ENCODE measurements at places on chromosomes 3 and 15. TPM values are rescaled to one million over a fixed set of nuclear protein-coding genes. Genes with fewer than 3 reads are reported as not detected.

- DNase-seq, result peak; percentile 48
Measured at GRCh38 chr15:74868059-74868458, 5.1 kb downstream of the SCAMP2 start.

Gene PRRT3
- 0.46 TPM for total RNA-seq

DNA sequence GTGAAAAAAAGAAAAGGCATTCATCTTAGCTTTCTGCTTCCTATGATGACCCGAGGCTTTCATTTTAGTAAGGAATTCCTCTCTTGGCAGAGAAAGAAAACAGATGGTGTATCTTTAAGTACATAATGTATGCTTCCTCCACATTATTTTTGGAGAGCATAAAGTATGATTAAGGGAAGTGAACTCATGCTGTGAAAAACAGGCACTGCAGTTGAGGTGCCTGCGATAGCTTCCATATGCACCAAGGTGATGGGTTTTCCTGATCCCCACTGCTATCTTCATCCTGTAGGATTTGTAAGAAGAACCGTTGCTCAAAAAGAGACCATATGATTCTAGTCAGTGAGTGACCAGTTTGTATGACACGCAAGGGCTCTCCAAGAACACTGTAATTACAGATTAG is 411.5 kb upstream of the MCTP2 start:
- no peak for DNase-seq

- no peak for DNase-seq
Measured at GRCh38 chr15:70956201-70956995, 63.8 kb downstream of the LRRC49 start.

DNA sequence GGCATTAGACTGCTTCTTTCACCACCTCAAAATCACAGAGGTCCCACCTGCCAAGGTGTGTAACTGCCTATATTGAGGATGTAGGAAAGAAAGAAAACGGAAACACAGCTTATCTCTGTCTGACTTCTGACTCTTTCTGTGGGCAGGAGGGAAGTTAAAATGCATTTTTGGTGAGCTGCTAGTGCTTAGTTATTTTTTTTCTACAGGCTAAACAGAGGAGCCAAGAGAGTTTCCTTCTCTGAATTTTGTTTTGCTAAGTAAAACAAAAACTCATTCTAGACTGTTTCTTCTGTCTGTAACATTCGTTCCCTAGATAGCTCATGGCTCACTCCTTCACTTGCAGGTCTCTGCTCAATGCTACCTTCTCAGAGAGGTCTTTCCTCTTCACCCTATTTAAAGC is 18.8 kb upstream of the AMOTL2 start:
- DNase-seq, result no peak

Gene CLDN1
- not detected for total RNA-seq

Gene CCR3
- not detected for total RNA-seq

DNA sequence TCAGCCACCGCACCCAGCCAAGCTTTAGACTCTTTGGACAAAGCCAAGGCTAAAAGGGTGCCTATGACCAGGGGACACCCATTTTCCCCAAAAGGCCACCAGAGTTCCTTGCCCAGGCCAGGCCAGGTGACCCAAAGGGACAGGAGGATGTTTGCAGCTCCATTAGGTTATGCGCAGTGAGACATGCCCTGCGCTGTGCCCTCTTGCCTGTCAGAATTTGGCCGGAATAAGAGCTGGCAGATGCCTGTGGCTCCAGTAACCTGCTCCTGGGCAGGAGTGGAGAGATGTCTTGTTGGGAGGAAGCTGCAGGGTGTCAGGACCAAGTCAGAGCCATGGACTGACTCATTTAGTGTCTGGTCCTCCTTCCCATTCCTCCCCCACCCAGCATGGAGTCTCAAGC is 20.5 kb downstream of the DNASE1L3 start:
- no peak for DNase-seq

Gene PAQR9
- total RNA-seq, result 10.6 TPM

GRCh38 chr3:100419406-100419805 is 18.1 kb downstream of the LNP1 start:
- no peak for DNase-seq

GRCh38 chr3:151203051-151203420 is at the start of gene GPR171:
TSS of gene GPR171 (minus strand) at chr3:151203216. CDS start at chr3:151199386, 3,830 bp downstream.
- no peak for DNase-seq

- no peak for DNase-seq
Measured at GRCh38 chr3:45088543-45089358, 57.4 kb downstream of the CDCP1 start.

DNA sequence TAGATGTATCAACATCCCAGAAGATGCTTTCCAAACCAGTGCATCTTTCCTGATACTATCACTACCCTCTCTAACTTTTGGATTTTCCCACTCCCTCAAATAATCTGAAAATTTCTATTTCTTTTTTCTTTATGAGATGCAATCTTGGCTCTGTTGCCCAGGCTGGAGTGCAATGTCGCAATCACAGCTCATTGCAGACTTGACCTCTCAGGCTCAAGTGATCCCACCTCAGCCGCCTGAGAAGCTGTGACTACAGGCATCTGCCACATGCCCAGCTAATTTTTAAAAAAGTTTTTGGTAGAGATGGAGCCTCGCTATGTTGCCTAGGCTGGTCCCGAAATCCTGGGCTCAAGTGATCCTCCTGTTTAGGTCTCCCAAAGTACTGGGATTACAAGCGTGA is 239.7 kb downstream of the SUCLG2 start:
- no peak for DNase-seq

DNA sequence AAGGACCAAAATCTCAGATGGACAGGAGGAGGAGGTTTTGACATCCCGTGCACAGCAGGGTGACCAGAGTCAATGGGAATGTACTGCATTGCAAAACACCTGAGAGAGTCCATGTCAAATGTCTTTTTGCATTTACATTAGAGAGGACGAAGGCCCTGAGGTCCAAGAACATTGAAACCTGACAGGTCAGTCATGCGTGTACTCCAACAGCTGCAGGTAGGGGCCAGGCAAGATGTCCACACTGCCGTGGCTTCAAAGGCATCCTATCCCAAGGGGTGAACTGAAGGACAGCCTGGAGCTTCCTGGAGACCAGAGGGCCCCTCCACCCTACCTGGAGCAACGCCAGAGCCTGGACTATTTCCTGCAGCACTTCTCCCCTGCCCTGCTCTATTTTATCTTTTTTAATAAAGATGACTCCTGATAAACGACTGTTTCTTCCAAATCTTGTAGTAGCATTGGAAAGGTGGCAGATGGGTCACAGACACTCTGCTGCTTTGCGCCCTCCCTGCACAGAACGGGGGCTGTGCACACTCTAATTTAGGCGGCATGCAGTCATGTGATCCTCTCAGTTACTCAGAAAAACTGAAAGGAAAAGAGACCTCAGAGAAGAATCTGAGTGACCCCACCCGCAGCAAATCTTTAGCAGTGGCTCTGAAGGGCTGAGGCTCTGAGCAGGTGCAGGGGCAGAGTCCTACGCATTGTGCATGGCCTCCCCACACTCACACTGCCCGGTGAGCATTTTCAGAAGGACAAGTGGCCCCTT is 68.2 kb downstream of the HMCES start:
- DNase-seq, result no peak

DNA sequence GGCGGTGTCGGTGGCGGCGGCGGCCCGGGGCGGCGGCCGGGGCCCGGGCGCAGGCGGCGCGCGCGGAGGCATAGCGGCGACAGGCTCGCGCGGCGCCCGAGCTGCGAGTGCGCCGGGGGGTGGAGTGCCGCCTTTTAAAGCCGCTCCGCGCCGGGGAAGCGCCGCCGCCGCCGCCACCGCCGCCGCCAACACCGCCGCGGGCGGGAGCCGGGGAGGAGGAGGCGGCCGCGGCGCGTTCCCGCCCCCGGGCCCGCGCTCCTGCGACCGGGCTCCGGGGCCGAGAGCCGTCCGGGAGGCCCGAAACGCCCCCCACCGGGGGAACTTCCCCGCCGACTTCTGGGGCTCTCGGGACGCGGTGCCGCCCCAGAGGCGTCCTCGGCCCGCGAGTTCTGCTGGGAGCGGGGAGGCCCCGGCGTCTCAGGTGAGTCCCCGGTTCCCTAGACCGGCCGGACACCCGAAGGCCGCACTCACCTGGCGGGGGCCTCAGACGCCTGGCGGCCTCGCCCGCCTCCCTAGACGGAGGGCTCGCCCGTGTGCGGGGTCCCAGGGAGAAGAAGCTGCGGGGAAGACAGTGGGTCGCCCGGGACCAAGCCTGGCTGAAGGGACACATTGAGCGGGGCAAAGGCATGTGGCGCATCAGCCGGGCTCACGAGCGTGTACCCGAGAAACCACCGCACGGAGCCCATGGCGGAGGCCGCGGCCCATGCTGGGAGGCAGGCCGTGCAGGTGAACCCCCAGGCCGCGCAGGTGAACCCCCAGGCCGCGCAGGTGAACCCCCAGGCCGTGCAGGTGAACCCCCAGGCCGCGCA is at the start of gene PCSK6:
PCSK6 (minus strand) TSS at position 109 of the 809 bp plus-strand sequence; CDS start at position 72, 37 bp downstream.
- peak; percentile 67 for DNase-seq

DNA sequence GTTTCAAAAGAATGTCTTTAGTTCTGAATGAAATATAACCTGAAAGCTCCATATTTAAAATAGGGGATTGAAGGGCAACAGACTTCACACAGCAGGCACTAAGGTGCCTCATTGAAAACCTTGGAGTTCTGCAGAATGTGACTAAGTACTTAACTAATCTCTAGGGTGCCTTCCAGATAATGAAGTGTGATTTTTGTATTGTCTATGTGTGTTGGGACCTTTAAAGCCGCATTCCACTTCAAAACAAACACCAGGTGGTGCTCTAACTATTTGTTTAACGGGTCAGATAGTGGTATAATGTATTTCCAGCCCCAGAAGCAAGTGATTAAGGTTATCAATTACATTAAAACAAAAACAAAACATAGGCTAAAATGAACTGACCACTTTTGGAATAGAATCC is 28.0 kb downstream of the TFG start:
- no peak for DNase-seq

DNA sequence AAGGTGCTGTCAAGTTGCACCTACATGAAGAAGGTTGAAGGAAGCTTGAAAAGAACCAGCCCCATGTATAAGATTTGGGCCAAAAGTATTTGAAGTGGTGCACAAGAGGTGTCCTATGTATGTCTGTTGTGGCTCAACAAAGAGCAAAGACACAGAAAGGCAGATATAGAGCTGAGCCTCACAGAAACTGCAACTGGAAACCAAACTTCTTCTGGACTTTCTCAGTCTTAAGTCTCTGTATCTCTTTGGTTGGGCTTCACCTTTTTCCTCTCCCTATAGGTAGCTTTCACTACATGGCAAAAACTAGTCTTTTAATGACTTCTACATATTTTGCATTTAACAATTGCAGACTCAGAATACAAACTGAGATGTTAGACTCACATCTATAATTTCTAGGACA is 8.8 kb upstream of the CMC1 start:
- no peak for DNase-seq

Gene SIDT1
- 0.78 TPM for total RNA-seq

Gene OR5K2
- not detected for total RNA-seq

- no peak for DNase-seq
Measured at GRCh38 chr15:61841466-61841865, 218.8 kb downstream of the VPS13C start.

- DNase-seq, result no peak
Measured at GRCh38 chr3:111303760-111304159, 232.1 kb downstream of the NECTIN3 start.

DNA sequence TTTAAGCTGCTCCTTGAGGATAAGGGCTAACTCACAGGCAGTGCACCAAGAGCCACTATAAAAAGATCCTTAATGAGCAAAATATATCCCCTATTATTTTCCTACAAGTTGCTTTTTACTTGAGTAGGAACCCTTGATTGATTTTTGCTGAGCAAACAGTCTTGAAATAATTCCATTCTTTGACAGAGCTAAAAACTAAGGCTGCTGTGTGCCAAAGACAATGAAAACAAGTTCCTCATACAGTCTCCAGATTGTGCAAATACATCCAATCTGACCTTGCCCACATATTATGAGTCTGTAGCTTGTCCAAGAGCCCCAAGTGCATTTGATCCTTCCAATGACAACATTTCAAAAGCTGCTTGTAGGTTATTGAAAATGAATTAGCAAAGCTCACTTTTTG is 15.0 kb downstream of the PRKAR2A start:
- no peak for DNase-seq

GRCh38 chr3:47010111-47010712 is 30.7 kb downstream of the NBEAL2 start:
- DNase-seq, result no peak

- DNase-seq, result no peak
Measured at GRCh38 chr15:56978898-56979662, 60.6 kb downstream of the TCF12 start.

Gene PLOD2
- 16.9 TPM for total RNA-seq

Gene KBTBD12
- total RNA-seq, result 29.4 TPM

- peak; percentile 85 for DNase-seq
Measured at GRCh38 chr15:47293466-47294162, 423.7 kb upstream of the SEMA6D start.

Gene B2M
- 1,025 TPM for total RNA-seq

Gene SOX2
- total RNA-seq, result 0.32 TPM

- DNase-seq, result no peak
Measured at GRCh38 chr3:178900029-178900646, 171.5 kb downstream of the ZMAT3 start.

Gene PLA1A
- total RNA-seq, result 1.6 TPM

GRCh38 chr3:134432236-134432635 is 53.5 kb downstream of the ANAPC13 start:
- no peak for DNase-seq

Gene CYP1A1
- total RNA-seq, result 0.30 TPM

Gene ADGRG7
- not detected for total RNA-seq

GRCh38 chr15:93382200-93382820 is 293.3 kb upstream of the RGMA start:
- DNase-seq, result no peak

GRCh38 chr3:150956376-150956775 is 16.2 kb downstream of the CLRN1 start:
- no peak for DNase-seq

DNA sequence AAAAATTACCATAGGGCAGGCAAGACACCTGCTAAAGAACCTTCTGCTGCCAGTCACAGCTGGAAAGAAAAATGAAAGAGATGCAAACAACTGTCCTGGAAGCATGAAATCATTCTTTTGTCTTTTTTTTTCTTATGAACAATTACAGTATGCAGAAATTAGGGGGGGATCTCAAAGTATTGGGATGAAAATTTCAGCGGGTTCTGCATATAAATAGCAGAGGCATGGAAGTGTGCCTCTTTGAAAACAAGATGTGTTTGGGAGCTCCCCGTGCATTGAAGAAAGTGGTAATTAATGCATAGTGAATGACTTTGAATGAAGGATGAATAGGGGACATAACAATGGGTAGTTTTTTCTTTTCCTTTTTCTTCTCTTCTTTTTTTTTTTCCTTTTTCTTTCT is 431.2 kb downstream of the SOX2 start:
- DNase-seq, result no peak

Gene CCDC54
- not detected for total RNA-seq

- no peak for DNase-seq
Measured at GRCh38 chr15:78133801-78134200, 2.6 kb upstream of the CIB2 start.
